Omental fat pad (tissue), 4 donors: ENCODE measurements at places on chromosomes 7 and 10.
A peak's percentile ranks its signal among the peaks of the same experiment; 100 is the strongest.

- no peak for DNase-seq
Observed at GRCh38 chr7:99210265-99210970, 2.5 kb upstream of the KPNA7 start.

DNA sequence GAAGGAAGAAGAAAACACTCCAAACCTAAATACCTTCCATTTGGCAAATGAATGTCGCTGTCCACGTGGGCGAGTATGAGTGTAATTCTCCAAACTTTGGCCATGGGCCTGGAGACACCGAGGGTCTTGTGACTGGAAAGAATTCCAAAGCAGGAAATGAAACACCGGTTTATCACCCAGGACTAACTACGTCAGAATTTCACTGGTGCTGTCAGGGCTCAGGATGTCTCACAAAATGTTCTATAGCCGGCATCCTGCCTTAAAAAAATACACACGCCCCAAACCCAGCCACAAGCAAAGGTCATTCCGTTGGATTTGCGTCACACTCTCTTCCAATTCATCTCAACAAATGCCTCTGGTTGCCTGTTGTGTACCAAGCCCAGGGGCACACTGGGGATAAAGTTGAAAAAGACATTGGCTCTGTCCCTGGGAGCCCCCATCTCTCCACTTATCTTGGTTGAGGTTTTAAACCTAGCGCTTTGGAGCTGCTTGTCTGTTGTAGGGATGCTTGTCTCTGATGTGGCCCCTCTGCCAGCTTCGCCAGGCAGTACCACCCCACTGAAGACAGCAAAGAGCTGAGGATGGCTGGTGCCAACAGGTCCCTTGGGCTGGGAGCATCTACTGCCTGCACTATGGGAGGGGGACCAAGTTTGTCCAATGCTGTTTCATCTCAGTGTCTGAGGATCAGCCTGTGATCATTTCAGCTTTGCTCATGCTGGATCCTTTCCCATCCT, 31.2 kb downstream of the GSTO2 start:
- DNase-seq, result peak; percentile 20

GRCh38 chr10:571166-571565, 118.3 kb downstream of the DIP2C start:
- DNase-seq, result no peak

- no peak for DNase-seq
Observed at GRCh38 chr10:69492746-69493462, 41.6 kb downstream of the TSPAN15 start.

DNA sequence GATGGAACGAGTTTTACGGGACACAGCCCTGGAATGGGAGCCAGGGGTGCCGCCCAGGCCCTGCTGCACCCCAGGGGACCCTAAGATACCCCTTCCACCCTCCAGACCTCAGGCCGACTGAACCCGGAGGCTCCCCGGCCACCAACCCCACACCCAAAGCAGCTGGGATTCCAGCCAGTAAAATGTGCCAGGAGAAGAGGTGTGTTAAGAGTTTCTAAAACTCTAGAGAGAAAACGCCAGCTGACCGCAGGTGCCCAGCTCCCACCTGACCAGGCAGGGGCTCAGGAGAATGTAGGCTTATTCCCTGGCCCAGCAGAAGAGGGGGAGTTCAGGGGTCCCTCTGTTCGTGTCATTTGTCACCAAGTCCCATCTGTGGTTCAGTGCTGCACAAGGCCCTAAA, 17.5 kb downstream of the NUDT1 start:
- no peak for DNase-seq

GRCh38 chr10:47283848-47284247, 16.1 kb upstream of the GDF10 start:
- DNase-seq, result no peak

- no peak for DNase-seq
Observed at GRCh38 chr10:89669985-89670384, 24.9 kb upstream of the PANK1 start.

DNA sequence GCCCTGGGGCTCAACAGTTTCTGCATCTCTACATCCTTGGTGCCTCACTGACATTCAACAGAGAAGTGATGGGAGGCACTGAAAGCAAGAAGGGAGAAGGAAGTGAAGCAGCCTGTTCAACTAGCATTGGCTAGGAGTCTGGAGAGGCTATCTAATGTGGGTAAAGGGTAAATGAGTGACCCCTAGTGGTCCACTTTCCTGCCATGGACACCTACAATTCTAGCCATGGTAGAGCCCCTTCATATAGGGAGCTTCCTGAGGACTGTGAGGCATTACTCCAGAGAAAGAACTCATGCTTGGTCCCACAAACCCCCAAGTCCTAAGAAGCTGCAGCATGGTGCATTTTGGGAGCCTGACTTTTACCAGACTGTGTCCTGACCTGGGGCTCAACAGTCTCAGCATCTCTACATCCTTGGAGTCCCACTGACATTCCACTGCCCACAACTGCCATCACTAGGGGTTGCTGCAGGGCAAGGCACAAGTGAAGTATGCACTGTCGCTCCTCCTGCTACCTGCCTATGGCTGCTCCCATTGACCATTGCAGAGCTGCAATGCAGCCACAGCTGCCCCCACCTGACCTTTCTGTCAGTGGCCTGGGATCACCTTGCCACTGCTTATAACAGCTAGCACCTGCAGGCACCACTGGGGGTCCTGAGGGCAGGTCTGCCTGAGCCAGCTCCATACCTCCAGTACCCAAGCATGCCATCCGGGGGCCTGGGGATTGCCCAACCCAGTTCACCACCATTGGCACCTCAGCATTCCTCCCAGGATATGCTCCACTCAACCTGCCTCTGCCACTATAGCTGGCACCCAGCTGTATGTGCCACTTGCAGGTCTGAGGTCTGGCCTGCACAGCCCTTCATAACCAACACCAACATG, 44.1 kb upstream of the CDK6 start:
- DNase-seq, result no peak

- DNase-seq, result peak; percentile 56
Observed at GRCh38 chr10:78756604-78757343, 312.0 kb upstream of the ZMIZ1 start.

DNA sequence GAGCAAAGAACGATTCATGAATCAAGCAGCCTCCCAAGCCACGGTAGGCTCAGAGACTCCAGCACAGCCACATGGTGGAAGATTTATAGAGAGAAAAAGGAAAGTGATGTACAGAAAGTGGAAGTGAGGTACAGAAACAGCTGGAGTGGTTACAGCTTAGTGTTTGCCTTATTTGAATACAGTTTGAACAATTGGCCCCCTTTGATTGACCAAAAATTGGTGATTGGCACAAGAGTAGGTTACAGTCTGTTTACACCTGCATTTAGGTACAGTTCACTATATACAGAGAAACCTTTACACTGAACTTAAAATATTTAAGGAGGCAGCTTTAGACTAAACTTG, 136.4 kb upstream of the ASAH2 start:
- no peak for DNase-seq

- no peak for DNase-seq
Observed at GRCh38 chr7:110548372-110548771, 542.6 kb upstream of the LRRN3 start.

GRCh38 chr10:33047655-33048054, 89.6 kb upstream of the ITGB1 start:
- DNase-seq, result no peak

GRCh38 chr10:124998624-124999291, 56.8 kb downstream of the ZRANB1 start:
- DNase-seq, result no peak

DNA sequence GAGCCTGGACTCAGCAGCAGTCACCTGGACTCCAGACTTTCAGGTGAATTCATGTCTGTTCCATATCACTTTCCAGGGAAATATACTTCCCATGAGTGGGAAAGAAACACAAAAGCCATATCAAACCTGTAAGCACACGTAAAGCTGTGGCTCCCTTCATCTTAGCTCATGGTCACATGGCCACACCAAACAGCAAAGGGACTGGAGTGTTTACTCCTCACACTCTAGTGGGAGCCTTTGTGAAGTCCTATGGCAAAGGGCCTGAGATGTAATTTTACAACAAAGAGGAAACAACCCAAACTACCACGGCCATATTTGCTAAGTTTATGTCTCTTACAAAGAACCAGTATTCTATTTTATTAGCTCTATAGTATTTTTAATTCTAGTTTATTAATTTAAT, 16.3 kb downstream of the SFTPA1 start:
- DNase-seq, result no peak

DNA sequence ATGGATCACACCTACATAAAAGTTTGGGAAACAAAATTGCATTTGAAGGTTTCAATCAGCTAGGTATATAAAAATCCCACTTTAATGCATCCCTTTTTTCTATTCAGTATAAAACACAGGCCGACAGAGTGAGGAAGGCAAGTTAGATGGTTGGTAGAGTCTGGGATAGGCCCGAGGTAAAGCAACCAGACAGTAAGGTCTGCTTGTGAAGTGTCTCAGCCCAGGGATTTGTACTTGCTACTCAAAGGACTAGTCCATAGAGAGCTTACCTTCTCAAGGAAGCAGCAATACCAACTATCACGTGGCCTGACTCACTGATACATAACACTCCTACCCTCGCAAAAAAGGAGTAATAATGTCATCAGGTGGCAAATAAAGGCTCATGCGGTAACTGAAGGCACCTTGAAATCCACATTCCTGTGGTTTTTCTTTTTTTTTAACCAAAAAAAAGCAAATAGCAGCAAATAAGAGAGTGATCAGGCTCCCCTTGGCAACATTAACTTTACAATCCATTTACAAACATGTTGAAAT, 56.2 kb upstream of the ATP6V0A4 start:
- no peak for DNase-seq

- no peak for DNase-seq
Observed at GRCh38 chr7:43076606-43077005, 35.8 kb upstream of the HECW1 start.

GRCh38 chr10:117339979-117340378, 35.3 kb downstream of the PDZD8 start:
- no peak for DNase-seq

DNA sequence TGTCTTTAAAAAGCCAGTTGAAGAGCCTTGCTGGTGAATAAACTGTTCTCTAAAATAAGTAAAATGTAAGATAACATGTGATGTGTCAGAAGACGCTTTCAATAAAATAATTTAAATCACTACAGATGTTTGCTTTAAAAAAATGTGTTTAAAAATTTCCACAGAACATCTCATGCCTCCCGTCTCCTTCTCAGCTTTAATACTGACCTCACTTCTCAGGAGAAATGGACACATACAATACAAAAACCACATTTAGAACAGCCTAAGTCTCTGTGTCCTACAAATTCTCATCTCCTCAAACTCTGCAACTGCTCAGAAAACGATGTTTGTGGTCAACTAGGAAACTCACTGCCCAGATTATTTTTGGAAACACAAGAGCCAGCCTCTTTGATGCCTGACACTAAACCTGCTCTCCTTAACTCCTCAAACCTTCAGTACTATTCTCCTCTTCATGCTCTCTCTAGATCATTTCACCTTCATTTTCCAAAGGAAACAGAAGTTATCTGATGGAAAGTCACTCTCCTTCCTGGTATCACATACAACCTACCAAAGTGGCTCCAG, 120.3 kb downstream of the ZNF438 start:
- no peak for DNase-seq

DNA sequence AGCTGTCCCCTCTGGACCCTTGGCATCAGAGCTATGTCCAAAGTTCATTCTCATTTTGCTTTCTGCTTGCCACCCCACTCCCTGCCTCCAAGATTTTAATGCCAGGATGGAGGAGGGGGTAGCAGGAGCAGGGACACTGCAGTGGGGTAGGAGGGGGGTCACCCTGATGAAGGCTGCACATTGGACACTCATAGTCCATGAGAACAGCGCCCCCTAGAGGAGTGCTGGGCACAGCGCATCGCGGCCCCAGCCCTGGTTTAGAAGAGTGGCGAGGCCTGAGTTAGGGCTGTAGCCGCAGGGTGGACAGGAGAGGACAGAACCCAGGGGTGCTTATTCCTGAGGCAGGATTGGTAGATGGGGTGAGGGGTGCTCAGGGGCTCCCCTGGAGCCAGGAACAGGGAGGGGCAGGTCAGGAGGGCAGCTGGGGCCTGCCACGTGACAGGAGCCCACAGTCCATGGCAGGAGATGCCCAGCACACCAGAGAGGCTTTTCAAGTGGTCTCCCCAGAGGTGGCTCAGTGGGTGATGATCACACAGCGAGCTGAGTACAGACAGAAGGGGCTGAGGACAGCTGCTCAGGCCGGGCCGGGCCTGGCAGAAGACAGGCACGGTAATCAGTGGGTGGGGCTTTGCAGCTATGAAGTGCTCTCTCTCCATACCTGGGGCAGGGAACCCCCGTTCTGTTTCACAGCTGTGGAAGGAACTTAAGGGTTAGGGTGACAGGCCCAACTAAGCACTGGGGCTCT, 71.4 kb downstream of the NEURL1 start:
- DNase-seq, result no peak

DNA sequence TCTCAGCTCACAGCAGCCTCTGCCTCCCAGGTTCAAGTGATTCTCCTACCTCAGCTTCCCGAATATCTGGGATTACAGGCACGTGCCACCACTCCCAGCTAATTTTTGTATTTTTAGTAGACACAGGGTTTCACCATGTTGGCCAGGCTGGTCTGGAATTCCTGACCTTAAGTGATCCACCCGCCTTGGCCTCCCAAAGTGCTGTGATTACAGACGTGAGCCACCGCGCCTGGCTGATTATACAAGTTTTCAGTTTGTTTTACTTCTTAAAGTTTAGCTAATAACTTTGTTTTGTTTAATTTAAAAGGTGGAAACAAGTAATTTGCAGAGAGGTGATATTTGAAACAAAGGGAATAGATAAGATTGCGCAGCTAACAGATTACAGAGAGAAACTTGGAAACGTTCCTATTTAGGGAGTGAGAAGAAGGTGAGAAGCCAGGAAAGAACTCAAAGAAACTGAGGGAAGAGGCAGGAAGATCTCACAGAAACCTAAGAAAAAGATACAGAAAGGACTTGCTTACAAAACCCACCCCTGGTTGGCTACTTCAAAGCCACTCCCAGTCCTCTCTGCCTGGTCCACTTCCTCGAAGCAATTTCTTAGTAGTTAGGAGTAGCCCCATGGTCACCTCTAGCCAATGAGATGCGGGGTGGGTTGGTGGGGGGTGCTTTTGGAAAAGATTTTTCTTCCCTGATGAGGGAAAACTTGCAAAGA, 15.0 kb upstream of the PDLIM1 start:
- no peak for DNase-seq

DNA sequence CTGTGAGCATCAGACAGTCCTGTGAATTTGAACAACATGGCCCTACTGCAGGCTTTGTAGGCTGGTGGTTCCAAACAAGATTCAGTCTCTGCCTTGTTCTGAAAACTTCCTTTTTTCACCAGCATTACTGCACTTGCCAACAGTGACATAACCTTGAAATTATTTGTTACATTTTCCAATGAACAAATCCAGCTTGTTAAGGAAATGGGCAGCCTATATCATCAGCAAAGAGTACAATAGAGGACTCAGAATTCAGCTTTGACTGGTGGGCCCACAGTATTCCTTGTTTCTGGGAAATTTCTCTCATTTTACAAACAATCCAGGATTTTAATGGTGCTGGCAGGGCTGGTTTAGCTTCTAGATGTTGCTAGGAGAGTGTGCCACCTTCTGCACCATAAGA, 703.7 kb upstream of the FZD8 start:
- no peak for DNase-seq

GRCh38 chr7:129553899-129554461, 51.6 kb downstream of the SMKR1 start:
- no peak for DNase-seq
